Colonic mucosa (tissue), 4 donors: ENCODE measurements at places on chromosomes 5 and 9. TPM values are rescaled to one million over a fixed set of nuclear protein-coding genes. Genes with fewer than 3 reads are reported as not detected.
A peak's percentile ranks its signal among the peaks of the same experiment; 100 is the strongest.

- DNase-seq, result no peak
These were observed 126.7 kb downstream of the COL23A1 start for GRCh38 chr5:178463321-178464155.

DNA sequence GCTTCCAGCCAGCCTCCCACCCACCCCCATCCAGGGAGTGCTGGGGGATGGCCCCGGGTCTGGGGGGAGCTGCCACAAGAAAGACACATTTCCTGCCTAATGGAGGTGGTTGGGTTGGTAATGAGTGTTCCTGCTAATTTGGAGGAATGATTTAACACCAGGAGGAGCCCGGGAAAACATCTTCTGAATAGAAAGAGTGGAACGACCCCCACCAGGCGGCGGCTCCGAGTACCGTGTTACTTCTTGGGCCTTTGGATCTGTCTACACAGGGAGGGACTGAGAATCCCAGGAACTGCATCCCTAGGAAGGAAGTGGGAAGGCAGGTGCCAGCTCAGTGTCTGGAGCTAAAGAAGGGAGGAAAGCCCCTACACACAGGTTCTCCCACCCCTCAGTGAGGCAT lies 64.6 kb downstream of the TSPAN17 start:
- DNase-seq, result no peak

GRCh38 chr9:69036309-69036708 lies 757 bp downstream of the FXN start:
- DNase-seq, result peak; percentile 44

DNA sequence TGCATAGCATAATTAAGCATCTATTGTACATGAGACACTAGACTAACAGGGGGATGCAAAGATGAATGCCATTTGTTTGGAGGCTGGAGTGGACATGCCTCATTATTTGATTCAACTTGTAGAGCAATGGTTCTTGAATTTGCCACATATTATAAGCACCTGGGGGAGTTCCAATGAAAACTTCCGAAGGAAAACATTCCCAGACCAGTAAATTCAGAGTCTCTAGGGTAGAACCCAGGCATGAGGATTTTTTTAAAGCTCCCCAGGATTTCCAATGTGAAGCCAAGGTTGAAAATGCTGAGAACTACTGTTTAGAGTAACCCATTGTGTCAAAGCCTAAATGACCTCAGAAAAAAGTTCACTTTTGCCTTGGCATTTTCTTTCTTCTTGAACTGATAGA lies 93.9 kb upstream of the ITGA1 start:
- no peak for DNase-seq

- DNase-seq, result no peak
These were observed 33.4 kb upstream of the SMIM32 start for GRCh38 chr5:136226401-136226800.

GRCh38 chr5:1897386-1897785 lies 14.7 kb upstream of the IRX4 start:
- no peak for DNase-seq

DNA sequence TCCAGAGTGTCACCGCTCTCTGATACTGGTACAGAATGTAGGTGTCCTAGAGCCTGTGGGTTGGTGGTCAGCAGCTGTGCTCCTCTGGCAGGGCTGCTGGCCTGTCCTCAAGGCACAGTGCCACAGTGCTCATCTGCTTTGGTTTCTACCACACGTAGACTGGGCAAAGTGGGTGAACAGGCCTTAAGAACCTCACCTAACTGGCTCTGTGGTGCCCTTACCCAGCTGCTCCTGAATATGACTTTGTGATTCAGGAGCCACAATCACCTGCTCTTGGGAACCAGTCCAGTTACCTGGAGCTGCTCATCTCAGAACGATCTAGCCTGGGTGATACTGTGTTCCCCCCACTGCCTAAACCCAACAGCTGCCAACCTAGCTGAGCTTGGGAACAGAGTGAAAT lies 6.4 kb downstream of the NOP16 start:
- DNase-seq, result no peak

Gene ADRA1B
- 0.69 TPM for total RNA-seq

Gene ZNF189
- 17.4 TPM for total RNA-seq

Gene SH3PXD2B
- 12.2 TPM for total RNA-seq

Gene CMYA5
- total RNA-seq, result 0.66 TPM

Gene CNOT6
- total RNA-seq, result 38.2 TPM
